Stimulated activated CD4-positive, alpha-beta T cell treated with anti-CD3 and anti-CD28 coated beads, Interleukin-2, amount 100 ng/mL, for 24 hours (primary cell): ENCODE measurements at places on chromosomes 6 and 20.

DNA sequence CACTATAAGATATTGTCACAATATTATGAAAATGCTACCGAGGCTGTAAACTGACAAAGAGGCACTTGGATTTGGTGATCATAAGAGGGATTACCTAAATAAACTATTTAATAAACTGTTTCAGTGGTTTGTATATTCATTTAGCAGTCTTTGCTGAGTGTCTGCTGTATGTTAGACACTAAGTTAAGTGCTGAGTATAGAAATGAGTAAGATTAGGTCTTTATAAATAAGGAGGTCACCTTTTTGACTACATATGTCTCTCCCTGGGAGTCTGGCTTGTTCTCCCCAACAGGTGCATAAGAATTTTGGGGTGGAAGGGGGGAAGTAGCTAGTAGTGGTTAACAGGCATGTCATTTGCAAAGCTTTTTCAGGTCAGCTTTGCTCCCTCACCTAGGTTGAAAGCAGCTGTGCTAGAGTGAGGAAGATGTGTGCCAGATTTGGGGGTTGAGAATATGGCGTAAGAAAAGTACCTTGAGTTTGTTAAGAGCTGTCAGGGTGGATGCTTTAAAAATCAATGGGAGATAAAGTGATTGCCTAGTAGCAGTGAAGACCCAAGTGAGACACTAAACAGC is 246.3 kb downstream of the ZFAND3 start:
- DNase-seq: no peak

DNA sequence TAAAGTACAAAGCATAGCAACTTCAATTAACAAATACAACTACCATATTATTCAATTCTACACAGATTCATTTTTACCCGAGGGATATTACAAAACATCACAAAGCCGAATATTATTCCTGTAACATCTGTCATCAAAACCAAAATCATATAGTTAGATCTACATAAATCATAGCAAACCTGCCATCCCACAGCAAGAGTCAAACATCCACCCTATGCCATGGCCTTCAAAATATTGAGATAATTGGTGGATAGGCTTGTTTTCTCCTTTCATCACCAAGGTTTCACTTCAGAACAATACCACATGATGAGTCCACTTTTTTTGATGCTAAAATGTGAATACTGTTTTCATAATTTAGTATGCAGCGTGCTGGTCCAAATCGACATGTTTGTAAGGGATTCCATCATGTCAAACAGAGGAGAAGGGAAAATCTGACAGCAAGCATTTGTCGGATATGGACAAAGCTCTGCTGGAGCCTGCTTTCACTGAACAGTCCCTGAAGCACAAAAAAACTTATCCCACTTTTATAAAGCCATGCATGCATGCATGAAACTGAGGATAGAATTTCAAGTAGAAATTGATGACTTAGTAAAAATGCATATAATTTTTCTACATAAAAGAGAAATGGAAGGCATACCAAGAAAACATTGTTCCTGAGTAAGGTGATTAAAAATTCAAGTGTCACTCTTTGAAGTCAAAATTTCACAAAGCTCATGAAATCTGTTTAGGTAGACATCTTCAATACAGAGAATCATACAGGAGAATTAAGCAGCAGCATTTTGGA is 494.1 kb downstream of the HACE1 start:
- no peak for DNase-seq

DNA sequence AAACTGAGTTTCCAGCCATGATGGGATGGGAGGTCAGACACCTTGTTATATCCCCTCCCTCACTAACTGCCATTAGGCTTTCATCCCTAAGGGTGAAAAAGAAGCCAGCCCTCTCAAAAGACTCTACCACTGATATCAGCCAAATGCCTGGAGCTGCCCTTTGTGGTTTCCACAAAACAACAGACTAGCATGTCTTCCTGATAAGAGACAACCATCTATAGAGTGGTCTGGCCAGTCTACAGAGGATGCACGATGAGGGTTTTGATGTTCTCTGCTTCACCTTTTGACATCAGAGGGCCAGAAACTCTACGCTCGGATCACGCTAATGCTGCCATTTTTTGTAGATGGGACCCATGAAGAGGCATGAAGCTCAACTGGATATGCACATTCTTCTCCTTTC is 61.7 kb upstream of the ARHGAP18 start:
- no peak for DNase-seq

DNA sequence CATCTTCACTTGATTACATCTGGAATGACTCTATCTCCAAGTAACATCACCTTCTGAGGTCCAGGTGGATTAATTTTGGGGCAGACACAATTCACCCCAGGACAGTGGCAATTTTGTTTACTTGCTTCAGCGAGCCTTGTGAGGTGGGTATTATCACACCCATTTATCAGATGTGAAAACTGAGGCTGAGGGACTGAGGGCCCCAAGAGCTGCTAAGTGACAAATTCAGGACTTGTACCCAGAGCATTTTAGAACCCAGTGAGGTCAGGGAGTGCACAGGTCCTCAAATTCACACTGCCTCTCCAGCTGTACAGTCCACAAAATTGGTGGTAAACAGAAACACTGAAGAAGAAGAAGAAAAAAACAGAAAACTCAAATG is 125.2 kb upstream of the PMEPA1 start:
- no peak for DNase-seq

DNA sequence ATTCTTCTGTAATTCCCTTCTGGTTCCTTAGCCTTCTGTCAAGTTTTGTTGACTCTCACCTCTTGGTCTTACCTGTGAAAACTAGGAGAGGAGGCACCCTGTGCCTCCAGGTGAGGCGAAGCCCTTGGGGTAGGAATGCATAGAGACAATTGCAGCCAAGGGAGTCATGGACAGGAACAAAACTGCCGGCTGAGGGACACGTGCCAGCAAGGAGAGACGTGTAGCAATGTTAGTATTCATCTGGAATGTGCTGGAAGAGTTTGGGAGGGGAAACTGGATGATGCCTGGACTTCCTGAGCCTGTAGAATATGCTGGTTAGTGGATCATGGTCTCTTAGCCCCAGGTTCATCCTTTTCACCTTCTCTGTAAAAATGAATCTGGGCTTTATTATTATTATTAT is 3.9 kb upstream of the TIAM2 start:
- no peak for DNase-seq

DNA sequence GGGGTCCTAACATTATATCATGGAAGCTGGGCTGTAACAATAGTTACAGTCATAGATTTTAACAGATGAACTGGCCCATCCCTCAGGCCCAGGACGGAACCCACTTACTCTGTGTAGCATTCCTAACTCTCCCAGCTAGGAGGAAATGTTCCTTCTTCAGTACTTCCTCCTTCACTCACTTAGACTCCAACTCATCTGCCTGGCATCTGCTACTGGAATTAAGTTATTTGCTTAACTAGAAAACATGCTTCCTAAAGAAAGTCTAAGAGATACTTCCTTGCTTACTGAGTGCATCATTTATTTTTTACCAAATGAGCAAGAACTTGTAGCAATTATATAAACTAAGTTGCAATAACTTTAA is 20.5 kb downstream of the GCLC start:
- DNase-seq: no peak

DNA sequence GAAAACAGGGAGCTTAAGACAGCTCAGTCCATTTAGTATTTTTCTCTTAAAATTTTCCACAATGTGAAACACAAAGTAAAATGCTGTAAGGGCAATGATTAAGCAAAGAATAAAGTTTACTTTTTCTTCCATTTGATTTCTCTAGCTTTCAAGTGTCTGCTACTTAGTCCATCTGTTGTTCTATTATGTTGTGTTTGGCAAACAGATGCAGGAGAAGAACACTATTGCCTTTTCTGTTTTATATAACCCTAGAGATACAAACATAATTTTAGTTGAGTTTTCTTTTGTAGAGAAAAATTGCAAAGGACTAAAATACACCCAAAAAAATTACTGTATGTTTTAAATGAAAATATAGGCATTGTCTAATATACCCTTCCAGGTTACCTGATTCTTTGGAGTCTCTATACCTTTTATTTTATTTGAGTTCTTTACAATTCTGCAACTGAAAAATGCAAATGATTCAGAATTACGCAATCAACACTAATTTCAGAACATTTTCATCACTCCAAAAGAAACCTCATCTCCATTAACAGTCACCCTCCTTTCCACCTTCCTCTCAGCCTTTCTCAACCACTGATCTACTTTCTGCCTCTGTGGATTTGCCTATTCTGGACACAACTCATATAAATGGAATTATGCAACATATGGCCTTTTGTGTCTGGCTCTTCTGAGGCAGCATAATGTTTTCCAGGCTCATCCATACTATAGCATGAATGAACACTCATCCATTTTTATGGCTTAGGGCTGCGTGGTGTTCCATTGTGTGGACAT is 96.9 kb downstream of the MKKS start:
- DNase-seq: no peak

DNA sequence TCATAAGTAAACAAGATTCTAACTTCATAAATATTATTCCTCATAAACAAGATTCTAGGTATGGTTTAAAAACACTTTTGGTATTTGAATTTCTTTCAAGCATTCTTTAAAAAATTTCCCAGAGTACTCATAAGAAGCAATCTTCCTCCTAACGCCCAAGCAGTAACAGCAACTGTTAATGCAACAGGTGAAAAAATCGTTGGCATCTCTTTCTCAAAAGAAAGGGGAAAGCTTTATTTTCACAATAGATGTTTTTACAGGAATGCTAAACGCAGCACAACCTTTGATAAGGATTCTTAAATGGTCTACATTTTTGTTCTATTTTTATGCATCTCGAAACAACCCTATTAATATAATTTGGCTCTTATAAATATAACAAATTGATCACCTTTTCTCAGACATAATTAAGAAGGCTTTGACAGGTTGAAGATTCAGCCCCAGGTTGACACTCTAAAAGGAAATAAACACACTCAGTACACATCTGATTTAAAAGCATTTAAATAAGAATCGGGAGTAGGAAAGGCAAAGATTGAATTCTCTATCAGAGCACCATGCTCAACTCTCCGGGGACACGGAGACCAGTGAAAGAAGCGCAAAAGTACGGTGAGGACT is 634 bp downstream of the AHI1 start:
- no peak for DNase-seq

DNA sequence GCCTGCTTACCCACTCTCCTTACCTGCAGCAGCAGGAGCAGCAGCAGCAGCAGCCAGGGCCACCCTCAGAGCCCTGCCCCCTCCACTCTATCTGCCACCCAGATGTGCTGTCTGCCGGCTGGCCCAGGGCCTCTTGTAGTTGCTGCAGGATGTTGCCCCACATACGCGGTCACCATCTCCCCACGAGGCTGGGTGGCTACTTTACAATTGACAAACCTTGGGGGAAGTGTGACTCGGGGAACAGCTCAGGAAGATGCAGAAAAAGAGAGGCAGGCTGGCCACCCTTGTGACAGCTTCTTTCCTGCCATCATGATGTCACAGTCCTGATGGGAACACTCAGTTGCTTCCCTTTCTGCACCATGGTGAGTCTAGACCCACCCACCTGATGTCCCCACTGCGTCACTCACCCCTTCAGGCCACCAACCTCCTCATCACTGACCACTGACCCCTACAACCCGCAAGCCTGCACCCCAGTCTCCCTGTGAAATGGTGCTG is 14.5 kb downstream of the TREM1 start:
- no peak for DNase-seq
